Epithelial cell of proximal tubule (primary cell): ENCODE measurements at places on chromosomes 4 and X.

DNA sequence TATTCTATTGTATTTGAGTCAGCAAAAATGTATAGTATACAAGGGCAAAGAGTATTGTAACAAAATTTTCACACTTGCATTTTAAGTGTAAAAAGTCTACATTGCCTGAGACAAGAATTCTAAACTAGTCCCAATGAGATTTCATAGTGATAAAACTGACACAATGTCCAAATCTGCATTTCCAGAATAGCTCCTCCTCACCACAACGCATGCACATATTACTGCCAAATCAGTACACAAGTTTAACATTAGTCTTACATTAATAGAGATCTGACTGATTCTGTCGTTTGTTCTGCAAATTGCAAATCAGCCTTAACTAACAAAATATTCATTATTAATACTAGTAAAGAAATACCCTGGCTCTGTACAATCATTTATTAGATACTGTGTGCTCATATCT, 222.2 kb upstream of the NEIL3 start:
- DNase-seq: no peak

DNA sequence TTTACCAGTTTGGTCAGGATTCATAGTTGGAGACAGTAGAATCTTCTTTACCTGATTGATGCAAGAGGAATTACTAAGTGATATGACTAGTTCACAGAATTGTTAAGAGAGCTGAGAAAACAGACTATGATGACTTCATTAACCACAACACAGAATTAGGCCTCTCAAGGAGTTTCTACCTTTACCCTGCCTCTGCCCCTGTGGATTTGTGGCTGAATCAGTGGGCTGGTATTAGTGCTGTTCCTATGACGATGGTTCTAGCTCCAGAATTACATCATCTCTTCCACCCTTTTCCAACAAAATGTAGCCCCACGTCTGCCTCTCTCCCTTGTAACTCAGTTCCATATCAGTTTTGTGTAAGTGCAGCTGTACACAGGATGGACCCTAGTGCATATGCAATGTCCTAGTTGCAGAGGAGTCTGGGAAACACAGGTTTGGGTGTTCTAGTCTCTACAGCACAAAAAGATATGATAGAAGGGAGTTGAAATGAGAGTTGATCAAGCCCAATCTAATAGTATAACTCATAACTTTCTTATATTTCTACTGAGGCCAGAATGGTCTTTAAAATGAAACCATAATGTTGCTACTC, 99.3 kb downstream of the ANXA5 start:
- DNase-seq: peak; percentile 72

GRCh38 chr4:26870576-26871262, 10.1 kb downstream of the STIM2 start:
- DNase-seq: no peak

- no peak for DNase-seq
Measured at GRCh38 chr4:93568758-93569157, 259.8 kb upstream of the ATOH1 start.

DNA sequence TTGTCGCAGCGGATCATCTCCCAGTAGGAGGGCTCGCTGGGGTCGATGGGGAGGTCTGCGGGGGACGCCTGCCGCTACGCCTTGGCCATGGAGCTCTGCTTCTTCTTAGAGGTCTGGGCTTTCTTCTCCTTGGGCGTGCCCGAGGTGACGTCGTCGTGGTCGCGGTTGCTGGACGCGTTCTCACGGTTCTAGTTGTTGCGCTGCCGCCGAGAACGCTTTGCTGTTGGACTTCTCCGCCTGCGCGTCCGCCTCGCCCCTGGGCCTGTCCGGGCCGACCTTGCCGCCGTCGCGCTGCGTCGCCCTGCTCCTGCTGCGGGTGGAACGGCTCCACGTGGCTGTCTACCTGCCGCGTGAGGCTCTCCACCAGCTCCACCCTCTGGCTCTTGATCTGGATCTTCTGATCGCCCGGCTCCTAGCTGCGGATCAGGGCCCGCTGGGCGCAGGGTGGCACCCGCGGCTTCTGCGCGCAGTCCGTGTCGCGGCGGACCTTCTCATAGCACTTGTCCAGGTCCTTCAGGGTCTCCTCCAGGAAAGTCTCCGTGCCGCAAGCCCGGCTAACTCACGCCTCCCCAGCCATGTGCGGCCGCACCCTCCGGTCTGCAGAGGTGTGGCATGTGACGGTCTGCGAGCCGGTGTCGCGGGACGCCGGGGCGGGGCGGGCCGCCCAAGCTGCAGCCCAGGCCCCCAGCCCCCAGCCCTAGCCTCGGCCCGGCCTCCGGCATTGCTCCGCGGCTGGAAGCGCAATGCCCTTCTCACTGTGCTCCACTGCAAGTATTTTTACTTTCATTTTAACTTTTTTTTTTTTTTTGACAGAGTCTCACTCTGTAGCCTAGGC, 40.5 kb upstream of the OGT start:
- no peak for DNase-seq
